ENCODE measurements at places on chromosomes 6 and 20. TPM values are rescaled to one million over a fixed set of nuclear protein-coding genes. Genes with fewer than 3 reads are reported as not detected.
A peak's percentile ranks its signal among the peaks of the same experiment; 100 is the strongest.

DNA sequence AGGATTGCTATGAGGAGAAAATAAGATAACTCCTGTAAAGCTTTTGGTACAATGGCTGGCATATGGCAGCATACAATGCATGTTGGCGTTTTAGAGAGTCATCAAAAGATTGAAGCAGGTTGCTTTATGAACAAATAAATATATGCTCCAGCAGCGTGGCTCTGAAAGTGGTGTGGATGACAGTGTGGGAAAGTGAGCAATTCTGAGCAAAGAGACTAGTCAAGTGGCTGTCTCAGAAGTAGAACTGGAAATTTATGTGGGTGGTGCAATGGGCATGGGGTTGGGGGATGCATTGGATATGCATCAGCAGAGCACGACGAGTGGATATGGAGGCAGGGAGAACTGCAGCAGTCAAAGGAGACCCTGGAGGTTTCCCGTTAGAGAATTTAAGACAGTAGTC, 66.2 kb upstream of the PHACTR2 start:
- no peak for DNase-seq

DNA sequence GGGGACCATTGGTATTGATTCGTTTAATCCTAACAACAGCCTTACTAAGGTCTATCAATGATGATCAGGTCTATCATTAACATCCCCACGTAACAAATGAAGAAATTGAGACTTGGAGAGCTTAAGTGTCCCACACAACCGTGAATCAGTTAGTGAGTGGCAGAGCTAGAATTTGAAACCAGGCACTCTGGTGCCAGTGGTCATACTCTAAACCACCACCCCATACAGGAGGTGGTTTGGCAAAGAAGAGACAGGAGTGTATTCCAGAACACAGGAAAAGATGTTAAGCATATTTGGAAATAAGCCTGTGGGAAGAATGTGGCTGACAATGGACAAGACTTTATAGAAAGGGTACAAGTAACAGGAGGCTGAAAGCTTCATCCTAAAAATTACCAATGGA, 35.7 kb upstream of the MARCKS start:
- no peak for DNase-seq

RNF144B gene
- total RNA-seq = 129 TPM

DNA sequence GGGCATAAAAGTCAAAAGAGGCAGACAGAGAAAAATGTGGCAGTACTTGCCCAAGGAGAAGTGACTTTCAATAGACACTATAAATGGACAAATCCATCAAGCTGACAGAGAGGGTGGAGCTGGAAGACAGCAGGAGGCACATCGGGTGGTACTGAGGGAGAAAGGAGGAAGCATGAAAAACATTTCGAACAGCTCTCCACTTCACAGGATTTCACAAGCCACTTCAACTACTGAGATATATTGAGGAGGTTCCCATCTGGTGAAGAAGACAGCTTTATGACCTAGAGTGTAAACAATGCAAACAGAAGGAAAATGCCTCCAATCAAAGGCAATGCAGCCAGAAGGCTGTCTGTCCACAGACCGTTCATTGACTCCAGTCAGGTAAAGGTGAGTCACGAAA, 259.4 kb upstream of the ECI2 start:
- DNase-seq = no peak

HLA-DMA gene
- total RNA-seq = 10.7 TPM

- DNase-seq = peak; percentile 40
Measured at GRCh38 chr20:33443006-33443511, 504 bp downstream of the SNTA1 start.

- no peak for DNase-seq
Measured at GRCh38 chr6:24631671-24632070, 14.3 kb downstream of the KIAA0319 start.

PRDM1 gene
- 7.6 TPM for total RNA-seq
